Hepatocyte (in vitro differentiated cells): ENCODE measurements at places on chromosomes 5 and 9. TPM values are rescaled to one million over a fixed set of nuclear protein-coding genes. Genes with fewer than 3 reads are reported as not detected.

The PCDHB2 gene
- 27.3 and 29.4 TPM in 2 replicates for polyA plus RNA-seq

The UGT3A2 gene
- 1.8 and 5.1 TPM in 2 replicates for polyA plus RNA-seq

- H3K27ac ChIP-seq: no peak overlapping the region
- no peak for DNase-seq
- peaks cover 10% of the 10 kb centered on the region for H3K4me1 ChIP-seq
- no peaks in the 10 kb centered on the region for H3K36me3 ChIP-seq
Observed at GRCh38 chr9:98995059-98995671, 51.5 kb downstream of the COL15A1 start.

DNA sequence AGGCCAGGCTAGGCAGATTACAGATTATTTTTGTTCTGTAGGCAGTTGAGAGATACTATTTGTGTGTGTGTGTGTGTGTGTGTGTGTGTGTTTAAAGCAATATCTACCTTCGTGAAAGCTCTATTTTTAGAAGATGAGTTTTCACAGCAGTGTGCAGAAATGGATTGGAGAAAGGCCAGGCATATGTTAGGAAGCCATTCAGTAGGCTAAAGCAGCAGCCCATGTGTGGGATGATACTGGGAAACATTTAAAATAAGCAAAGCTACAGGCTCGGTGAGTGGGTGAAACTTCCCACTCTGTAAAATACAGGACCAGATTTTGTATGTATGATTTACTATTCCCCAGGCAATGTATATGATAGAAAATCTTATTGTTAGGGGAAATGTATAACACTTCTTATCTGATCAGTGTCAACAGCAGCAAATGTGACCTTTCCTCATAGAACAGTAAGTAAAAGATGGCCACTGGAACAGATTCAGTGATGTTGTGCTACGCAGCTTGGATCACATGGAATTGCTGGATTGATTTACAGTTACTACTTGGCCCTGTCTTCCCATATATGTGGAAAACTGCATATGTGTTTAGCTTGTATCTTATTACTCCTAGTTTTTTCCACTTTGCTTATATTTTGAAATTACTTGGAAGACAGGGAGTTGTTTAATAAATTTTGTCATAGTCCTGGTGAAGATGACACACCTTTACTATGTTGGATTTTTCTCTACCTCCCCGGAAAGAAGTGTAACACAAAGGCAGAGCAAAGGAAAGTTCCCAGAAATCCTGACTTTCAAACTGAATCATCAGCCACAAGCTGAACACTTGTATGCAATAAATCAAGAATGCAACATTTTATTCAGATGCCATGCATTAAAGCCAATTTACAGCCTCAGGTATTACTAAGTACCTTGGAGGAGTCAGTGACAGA lies 1077.7 kb upstream of the SEMA6A start:
- H3K4me3 ChIP-seq: no peak overlapping the region
- H3K27me3 ChIP-seq: no peaks in the 10 kb centered on the region
- no peak for DNase-seq
- no peak overlapping the region for H3K27ac ChIP-seq

DNA sequence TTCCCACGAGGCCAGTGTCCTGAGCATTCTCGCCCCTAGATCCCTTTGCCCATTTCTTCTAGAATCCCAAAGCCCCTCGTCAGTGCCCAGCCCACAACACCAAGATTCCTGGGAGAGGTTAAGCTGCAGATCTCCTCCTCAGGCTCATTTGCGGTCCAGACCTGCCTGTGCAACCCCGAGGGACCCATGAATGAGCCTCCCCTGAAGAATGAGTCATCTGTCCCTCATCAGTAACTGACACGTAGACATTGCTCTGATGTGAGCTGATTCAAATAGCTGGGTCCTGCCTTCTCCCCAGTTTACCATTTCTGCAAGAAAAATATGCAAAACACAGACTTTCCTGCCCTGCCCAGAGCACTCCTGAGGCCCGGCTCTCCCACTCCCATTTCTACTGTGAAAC lies 92.8 kb downstream of the ADCY2 start:
- no peaks in the 10 kb centered on the region for H3K4me1 ChIP-seq
- no peaks in the 10 kb centered on the region for H3K27me3 ChIP-seq
- no peak overlapping the region for H3K4me3 ChIP-seq
- no peak overlapping the region for H3K27ac ChIP-seq
- DNase-seq: no peak

The DBH gene
- 0.32 and 0.44 TPM in 2 replicates for polyA plus RNA-seq

The FBP1 gene
- 38.4 and 65.3 TPM in 2 replicates for polyA plus RNA-seq

DNA sequence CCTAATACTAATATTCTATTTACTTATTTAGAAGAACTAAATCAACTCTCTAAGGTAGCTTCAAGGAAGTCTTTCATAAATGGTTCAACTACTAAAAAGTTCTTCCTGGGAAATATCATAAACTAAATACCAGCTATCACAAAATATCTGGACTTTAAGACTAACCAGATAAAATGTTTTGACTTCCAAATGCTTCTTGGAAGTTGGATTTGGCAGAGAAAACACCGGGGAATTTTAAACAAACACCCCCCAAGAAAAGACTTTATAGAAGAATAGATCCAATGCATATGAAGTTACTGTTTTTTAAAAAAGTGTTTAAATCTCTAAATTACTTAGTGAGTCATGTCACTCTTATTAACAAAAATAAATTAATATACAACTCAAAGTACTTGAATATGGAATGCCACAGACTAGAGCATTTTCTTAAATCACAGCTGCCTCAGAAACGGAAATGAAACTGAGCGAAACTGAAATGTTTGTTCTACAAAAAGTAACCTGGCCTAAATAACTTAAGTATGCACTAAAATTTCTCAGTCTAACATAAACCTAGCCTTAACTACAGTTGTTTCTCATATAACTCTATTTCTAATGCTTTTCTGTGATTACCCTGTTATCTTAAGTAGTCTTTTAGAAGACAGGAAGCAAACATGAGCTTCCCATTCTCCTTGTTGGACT lies 6.8 kb downstream of the ABCA1 start:
- H3K27me3 ChIP-seq: no peaks in the 10 kb centered on the region
- peaks cover 12% of the 10 kb centered on the region for H3K4me1 ChIP-seq
- peak overlapping the region; percentile 26 for H3K27ac ChIP-seq
- DNase-seq: no peak
- no peaks in the 10 kb centered on the region for H3K36me3 ChIP-seq
- H3K4me3 ChIP-seq: no peak overlapping the region

GRCh38 chr5:59673438-59674058 lies 220.0 kb downstream of the PDE4D start:
- no peaks in the 10 kb centered on the region for H3K27me3 ChIP-seq
- no peak overlapping the region for H3K27ac ChIP-seq
- no peaks in the 10 kb centered on the region for H3K4me1 ChIP-seq
- H3K36me3 ChIP-seq: no peaks in the 10 kb centered on the region
- DNase-seq: peak; percentile 68

DNA sequence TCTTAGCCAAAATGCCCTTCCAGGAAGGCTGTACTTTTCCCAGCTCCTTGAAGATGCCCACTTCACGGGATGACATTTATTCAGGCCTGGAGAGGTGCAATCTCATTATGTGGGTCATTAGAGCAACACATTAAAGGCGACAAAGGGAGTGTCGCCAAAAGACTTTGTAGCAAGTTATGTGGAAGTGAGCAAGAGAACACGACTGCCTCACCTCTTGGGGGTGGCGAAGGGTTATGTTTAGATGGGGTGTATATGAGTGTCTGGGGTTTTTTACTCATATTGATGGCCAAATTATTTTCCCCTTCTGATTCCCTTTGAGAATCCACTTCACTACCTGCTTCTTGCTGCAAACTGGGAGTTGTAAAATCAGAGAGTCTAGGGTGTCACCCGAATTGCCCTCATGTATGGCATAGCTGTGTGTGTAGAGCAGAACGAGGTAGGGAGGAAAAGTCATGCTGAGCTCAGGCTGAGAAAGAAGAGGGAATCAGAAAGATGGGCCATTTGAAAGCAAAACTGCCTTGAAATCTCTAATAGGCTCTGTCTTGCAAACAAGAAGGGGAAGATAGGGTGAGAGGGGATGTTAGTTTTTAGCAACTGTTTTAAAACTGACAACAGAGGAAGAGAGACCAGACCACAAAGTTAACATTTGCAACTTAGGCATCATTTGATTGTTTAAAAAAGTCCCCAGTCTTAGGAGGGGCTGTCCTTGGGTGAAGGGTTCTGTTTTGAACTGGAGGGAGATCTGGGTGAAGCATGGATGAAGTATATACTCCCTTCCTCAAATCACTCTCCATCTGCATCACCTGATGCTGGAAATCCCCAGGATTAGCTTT lies 97.1 kb upstream of the IL12B start:
- H3K4me1 ChIP-seq: no peaks in the 10 kb centered on the region
- H3K27ac ChIP-seq: no peak overlapping the region
- no peaks in the 10 kb centered on the region for H3K27me3 ChIP-seq

DNA sequence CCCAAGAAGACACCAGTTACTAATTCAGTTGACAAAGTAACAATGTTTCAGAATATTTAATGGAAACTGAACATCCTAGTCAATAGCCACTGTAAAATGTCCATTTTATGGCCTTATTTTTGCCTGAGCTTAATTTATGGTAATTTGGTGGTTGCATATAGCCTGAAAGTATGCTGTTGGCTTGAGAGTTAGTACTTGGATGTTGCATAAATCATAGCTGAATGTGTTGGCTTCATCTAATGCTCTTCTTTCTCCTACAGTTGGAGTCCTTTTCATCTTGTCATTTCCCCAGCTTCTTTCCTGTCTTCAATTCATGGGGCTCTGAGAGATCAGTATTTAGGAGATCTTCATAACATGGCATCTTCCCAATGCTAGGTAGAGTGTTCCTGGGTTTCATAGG lies 164.6 kb downstream of the MAT2B start:
- H3K4me3 ChIP-seq: no peak overlapping the region
- no peak for DNase-seq
- no peaks in the 10 kb centered on the region for H3K36me3 ChIP-seq
- H3K4me1 ChIP-seq: no peaks in the 10 kb centered on the region
- H3K27me3 ChIP-seq: no peaks in the 10 kb centered on the region
- no peak overlapping the region for H3K27ac ChIP-seq

The GADD45G gene
- polyA plus RNA-seq: 45.1 and 47.8 TPM in 2 replicates

- DNase-seq: no peak
- no peaks in the 10 kb centered on the region for H3K27me3 ChIP-seq
- H3K36me3 ChIP-seq: no peaks in the 10 kb centered on the region
- H3K27ac ChIP-seq: no peak overlapping the region
- no peak overlapping the region for H3K4me3 ChIP-seq
- H3K4me1 ChIP-seq: no peaks in the 10 kb centered on the region
Observed at GRCh38 chr5:179287071-179287470, 58.2 kb downstream of the ADAMTS2 start.

The ANKS6 gene
- polyA plus RNA-seq: 21.3 and 23.5 TPM in 2 replicates

DNA sequence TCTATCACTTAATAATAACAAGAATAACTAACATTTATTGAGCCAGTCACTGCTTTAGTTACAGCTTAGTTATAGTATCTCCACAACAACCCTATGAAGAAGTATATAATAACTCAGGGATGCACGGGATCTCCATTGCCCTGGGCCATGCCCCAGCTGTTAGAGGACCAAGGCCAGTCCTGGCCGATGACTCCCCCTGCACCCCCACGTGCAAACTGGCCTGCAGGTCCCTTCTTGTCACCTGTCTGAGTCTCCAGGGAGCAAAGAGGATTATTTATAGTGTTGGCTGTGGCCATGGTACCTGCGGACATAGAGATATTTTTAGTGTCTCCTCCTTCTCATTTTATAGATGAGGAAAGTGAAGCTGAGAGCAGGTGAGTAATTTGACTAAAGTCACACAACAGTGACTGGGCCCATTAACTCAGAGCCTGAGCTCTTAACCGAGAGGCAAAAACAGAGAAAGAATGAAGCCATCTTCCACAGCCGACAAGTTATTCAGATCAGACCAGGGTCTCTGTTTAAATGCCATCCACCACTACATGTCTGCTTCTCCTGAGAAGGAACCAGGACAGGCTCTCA lies 94.4 kb downstream of the TMEM215 start:
- H3K4me1 ChIP-seq: no peaks in the 10 kb centered on the region
- H3K36me3 ChIP-seq: no peaks in the 10 kb centered on the region
- no peaks in the 10 kb centered on the region for H3K27me3 ChIP-seq
- no peak overlapping the region for H3K4me3 ChIP-seq

GRCh38 chr5:169649486-169649885 lies 12.4 kb downstream of the DOCK2 start:
- H3K4me3 ChIP-seq: no peak overlapping the region
- peaks cover 4% of the 10 kb centered on the region for H3K4me1 ChIP-seq
- H3K27ac ChIP-seq: no peak overlapping the region
- no peak for DNase-seq
- no peaks in the 10 kb centered on the region for H3K27me3 ChIP-seq
- H3K36me3 ChIP-seq: no peaks in the 10 kb centered on the region

- H3K36me3 ChIP-seq: no peaks in the 10 kb centered on the region
- H3K4me1 ChIP-seq: peaks cover 19% of the 10 kb centered on the region
- no peak overlapping the region for H3K4me3 ChIP-seq
- peaks cover 4% of the 10 kb centered on the region for H3K27me3 ChIP-seq
Observed at GRCh38 chr5:172642926-172643871, 2.1 kb downstream of the NEURL1B start.

GRCh38 chr5:87151547-87151946 lies 116.1 kb upstream of the RASA1 start:
- H3K36me3 ChIP-seq: no peaks in the 10 kb centered on the region
- DNase-seq: no peak
- no peaks in the 10 kb centered on the region for H3K4me1 ChIP-seq
- no peak overlapping the region for H3K4me3 ChIP-seq

- H3K4me1 ChIP-seq: no peaks in the 10 kb centered on the region
- no peaks in the 10 kb centered on the region for H3K27me3 ChIP-seq
- H3K4me3 ChIP-seq: no peak overlapping the region
- no peaks in the 10 kb centered on the region for H3K36me3 ChIP-seq
- DNase-seq: peak; percentile 9
Observed at GRCh38 chr5:8685704-8686103, 816.8 kb downstream of the MTRR start.

GRCh38 chr5:34831303-34831702 lies 7.7 kb upstream of the TTC23L start:
- H3K4me1 ChIP-seq: no peaks in the 10 kb centered on the region
- DNase-seq: no peak
- H3K27ac ChIP-seq: no peak overlapping the region
- H3K36me3 ChIP-seq: peaks cover 10% of the 10 kb centered on the region
- H3K27me3 ChIP-seq: no peaks in the 10 kb centered on the region
- no peak overlapping the region for H3K4me3 ChIP-seq

The LHX3 gene
- polyA plus RNA-seq: not detected in 2 replicates

DNA sequence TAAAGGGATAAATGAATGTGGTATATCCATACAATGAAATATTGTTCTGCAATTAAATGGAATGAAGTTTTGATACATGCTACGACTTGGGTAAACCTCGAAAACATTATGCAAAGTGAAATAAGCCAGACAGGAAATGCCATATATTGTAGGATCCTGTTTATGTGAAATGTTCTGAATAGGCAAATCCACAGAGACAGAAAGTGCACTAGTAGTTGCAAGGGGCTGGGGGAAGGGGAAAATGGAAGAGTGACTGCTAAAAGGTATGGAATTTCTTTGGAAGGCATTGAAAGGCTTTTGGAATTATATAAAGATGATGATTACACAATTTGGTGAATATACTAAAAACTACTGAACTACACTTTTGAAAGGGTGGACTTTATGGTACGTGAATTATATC lies 97.0 kb downstream of the FOXD1 start:
- H3K4me3 ChIP-seq: no peak overlapping the region
- DNase-seq: no peak
- H3K4me1 ChIP-seq: no peaks in the 10 kb centered on the region
- H3K27ac ChIP-seq: no peak overlapping the region
- H3K27me3 ChIP-seq: peaks cover 13% of the 10 kb centered on the region
- no peaks in the 10 kb centered on the region for H3K36me3 ChIP-seq
